Fibroblast of skin of left biceps (primary cell): ENCODE measurements at places on chromosomes 4 and X.
A peak's percentile ranks its signal among the peaks of the same experiment; 100 is the strongest.

DNA sequence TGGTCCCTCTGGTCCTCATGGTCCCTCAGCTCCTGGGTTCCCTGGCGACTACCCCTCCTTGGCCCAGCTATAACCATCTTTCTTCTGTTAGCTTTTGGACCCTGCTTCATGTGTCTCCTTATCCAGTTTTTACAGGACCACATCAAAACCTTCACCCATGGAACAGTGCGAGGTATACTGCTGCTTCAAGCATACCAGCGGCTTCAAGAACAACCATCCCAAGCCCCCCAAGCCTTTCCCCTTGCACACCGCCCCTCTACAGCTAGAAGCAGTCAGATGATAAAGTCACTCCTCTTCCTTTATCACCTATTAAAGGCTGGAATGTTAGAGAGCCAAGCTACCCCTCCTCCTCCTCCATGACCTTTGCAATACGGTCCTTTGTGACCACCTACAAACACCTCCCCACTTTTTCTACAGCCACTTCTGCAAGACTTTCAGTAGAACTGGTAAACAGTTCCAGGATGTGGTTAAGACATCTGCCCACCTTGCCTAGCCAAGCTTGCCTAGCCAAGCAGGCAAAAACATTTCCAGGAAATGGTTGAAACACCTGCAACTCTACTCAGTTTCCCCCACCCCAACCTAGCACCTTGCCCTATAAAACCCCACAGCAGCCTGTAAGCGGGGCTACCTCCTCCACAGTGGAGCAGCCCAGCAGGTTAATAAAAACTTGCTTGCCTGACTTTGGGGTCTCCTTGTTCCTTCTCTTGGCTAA lies 125.7 kb downstream of the ZC4H2 start:
- no peak for DNase-seq

- DNase-seq: no peak
Measured at GRCh38 chr4:148442832-148443511, 758 bp upstream of the NR3C2 start.

DNA sequence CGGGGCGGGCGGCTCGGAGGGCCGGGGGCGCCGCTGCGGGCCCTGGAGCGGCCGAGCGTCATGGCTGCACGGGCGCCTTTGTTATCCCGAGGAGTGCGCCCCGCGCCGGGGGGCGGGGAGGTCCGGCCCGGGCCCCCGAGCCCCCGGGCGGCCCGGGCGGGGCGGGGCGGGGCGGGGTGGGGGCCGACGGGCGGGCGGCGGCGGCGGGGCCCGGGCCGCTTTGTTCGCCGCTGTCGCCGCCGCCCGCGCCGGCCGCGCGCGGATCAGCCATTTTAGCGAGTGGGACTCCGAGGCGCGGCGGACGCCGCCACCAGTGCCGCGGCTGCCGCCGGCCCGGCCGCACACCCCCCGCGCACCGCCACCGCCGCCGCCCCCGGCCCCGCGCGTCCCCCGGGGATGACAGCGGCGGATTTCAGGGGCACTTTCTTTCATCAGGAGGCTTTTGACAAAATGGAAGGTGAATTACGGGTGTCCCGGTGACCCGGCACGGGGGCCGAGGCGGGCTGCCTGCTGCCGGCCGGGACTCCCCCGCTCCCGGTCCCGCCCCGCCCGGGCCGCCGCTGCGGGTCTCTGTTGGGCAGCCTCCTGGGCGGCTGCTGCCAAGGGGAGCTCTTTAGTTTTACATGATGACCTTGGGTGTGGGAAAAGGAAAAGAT lies 1.2 kb downstream of the HMGB3 start:
- no peak for DNase-seq

DNA sequence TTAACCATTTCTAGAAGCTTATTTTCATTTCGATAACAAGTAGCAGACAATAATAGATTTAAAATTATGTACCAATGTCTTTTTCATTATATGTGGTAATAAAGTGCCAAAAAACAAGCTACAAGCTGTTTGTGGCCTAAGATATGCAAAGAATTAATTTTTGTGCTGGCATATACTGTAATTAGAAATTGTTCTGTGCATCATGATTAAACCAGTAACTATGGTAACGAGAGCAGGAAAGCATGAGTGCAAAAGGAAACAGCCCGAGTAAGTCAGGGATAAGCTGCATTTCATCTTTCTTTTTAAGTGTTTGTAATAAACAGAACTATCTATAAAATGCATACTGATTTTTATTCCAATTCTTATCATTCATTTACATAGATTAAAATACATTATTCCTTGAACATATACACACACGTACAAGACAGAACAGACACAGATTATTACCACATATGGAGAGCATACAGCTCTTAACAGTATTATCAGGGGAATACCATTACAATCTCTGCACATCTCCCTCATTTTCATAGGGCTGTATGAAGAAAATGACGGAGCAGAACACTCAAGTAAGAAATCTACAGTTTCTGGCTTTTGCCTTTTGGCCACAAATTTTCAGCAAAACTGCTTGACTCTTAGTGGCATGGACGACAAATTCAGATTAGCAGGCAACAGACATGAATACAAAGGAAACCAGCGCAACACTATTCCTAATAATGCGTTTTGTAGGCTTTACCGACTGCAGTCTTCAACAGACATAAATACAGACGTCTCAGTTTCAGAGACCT lies 121.3 kb upstream of the WDR17 start:
- no peak for DNase-seq

- no peak for DNase-seq
Measured at GRCh38 chr4:37973441-37973840, 13.2 kb downstream of the PTTG2 start.

GRCh38 chr4:38609614-38610013 lies 54.4 kb upstream of the KLF3 start:
- no peak for DNase-seq

DNA sequence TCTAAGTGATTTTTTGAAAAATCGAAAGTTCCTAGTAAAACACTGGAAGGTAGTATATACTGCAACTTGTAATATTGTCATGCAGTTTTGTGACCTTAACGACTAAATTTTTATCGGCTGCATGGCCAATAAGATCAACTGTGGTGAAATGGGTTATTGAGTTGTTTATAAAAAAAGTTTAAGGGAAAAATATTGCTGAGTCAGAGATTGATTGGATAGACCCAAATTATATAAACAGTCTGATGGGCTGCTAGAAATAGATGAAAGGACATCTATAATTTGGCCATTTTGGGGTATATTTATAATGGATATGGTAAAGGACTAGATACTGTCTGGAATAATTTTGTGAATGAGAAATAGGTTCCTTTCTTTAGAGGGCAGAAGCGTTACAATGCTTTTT lies 56.2 kb downstream of the MGST2 start:
- DNase-seq: no peak

DNA sequence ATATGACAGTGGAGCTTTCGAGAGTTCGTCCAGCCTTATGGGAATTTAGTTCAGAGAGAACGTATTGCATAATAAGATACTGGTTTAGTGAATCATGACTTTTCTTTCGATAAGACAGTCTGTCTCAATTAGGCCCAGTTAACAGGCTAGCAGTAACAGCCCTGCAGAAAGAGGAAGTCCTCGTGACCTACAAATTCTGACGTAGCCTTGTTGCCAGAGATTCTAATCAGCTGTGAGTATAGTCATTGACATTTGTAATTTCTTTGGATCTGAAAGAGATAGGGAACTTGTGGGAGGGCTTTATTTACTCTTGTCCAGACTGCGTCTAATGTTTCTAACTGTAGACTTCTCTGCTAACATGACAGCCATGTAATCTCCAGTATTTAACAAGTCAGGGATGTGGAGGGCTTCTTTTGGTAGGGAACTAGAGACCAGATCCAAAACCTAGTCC lies 15.8 kb downstream of the ART3 start:
- peak; percentile 48 for DNase-seq

- DNase-seq: no peak
Measured at GRCh38 chrX:107420571-107420970, 28.9 kb upstream of the FRMPD3 start.

DNA sequence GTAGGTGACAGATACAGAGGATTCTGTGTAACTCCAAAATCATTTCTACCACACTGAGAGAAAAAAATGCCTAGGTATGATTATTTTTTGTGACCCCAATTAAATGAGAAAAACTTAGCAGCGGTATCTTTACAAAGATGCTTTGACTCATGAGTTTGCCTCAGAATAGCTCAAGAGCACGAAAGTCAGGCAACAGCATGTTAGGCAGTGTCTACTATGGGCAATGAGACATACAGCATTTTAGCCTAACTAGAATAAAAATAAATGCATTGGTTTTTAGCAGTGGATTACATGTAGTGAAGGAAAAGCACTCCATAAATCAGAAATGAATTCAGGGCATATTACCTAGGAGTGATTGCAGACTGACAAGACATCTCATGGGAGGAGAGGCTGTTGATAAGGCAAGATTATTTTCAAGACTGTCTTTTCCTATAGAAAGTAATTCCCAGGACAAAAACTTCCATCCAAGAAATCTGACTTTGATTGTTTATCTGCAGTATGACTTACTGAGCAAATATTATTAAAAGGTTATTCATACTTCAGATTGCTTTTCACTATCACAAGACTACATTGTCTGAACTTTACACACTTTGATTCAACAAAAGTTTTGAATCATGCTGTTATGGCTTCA lies 3.6 kb downstream of the ANXA10 start:
- no peak for DNase-seq

GRCh38 chrX:154477891-154478477 lies 1.1 kb downstream of the LAGE3 start:
- DNase-seq: no peak

- DNase-seq: no peak
Measured at GRCh38 chrX:112681976-112682375, 2.2 kb upstream of the LHFPL1 start.

GRCh38 chr4:6076391-6076790 lies 58.2 kb upstream of the C4orf50 start:
- DNase-seq: no peak

DNA sequence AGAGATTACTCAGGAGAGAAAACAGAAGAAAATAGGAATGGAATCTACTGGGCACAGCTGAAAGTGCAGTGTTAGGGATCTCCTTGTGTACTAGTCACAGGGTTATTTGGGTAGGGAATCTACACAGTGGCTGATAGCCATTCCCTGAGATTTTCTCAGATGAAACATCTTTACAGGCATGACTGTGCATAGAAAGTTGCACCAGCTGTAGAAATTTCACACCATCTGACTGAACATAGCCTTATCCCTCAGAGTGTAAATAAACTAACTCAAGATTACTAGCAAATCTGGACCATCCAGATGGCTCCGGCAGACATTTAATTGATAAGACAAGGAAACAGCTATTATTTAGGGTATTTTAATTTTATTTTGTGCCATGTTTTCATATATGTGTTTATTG lies 2053.5 kb upstream of the TENM3 start:
- DNase-seq: no peak

DNA sequence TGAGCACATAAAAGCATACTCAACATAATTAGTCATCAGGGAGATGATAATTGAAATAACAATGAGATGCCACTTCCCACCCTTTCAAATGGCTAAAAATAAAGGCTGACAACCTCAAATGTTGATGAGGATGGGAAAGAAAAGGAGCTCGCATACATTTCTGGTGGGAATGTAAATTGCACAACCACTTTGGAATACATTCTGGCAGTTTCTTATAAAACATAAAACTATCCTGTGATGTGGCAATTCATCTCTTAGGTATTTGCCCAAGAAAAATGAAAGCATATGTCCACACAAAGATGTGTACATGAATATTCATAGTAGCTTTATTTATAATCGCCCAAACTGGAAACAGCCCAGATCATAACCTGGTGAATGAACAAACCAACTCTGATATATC lies 687 bp upstream of the ZNF275 start:
- peak; percentile 49 for DNase-seq

- no peak for DNase-seq
Measured at GRCh38 chrX:146224442-146224841, 406.8 kb downstream of the SLITRK2 start.

- no peak for DNase-seq
Measured at GRCh38 chr4:108703370-108703769, 53.0 kb downstream of the OSTC start.

GRCh38 chrX:32421266-32421665 lies 790.1 kb downstream of the DMD start:
- no peak for DNase-seq

DNA sequence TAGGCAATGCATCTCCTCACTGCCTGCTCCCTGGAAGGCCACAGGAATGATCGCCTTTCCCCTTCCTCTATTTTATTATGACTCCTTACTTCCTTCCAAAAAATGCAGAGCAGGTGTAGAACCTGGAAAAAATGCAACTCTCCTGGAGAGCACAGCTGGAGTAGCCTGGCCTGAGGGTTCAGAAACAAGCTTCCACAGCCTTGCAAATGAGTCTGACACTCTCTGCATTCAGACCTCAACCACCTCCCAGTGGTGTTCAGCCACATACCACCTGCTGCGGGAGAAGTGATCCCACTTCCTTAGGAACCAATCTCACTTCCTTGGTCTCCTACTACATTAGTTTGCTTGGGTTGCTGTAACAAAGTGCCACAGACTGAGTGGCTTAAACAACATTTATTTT lies 368.1 kb upstream of the NOCT start:
- DNase-seq: no peak

GRCh38 chrX:64427281-64427680 lies 32.0 kb upstream of the MTMR8 start:
- DNase-seq: no peak

DNA sequence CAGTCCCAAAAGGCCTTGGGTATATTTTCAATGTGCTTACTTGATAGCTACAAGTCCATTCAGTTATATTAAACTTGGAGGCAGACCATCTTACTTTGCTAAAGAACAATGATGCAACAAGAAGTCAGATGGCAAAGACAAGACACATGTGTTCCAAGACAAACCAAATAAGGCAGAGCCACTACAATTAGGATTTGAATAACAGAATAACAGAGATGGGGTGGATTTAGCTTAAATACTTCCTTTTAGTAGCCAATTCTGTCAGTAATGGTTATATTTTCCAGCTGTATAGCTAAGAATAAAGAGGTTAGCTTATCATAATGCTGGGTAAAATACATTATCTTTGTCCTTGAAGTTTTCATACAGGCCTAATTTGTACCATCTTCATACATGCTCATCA lies 37.7 kb upstream of the FRAS1 start:
- no peak for DNase-seq

DNA sequence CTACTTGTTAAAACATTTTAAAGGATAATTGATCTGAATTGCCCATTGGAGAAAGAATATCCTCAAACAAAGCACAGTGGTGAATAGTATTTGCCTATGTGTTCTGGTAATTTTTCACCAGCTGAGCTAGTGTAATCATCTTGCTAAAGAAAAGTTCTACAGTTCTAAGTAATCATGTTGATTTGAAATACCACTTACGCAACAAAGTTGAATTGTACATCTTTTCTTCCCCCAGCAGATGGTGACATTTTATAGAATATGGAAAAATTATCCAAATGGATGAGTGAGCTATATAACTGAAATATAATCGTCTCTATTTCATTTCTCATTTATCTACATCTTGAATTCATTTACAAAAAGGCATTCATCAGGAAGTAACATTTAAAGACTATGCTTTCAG lies 9.7 kb upstream of the ZNF674 start:
- no peak for DNase-seq

DNA sequence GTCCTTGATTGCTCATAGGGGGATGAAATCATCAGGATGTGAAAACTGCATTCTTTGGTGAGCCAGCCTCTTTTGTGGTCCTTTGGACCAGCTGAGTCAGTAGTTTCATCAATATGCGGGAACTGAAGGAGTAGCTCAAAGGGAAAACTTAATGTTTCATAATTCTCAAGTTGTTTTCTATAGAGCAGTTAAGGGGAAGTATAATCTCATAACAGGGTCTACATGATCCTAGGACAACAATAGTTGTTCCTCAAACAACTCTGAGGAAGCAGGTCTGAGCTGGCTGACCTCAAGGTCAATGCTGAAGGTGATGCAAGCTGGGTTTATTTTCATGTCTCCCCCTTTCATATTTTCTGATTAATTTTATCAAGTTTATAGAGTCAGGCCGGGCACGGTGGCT lies 36.1 kb upstream of the IRF2 start:
- no peak for DNase-seq
